Tibial artery (tissue), 4 donors: ENCODE measurements at places on chromosomes 4 and X.

GRCh38 chr4:54941994-54942552 lies 183.3 kb downstream of the KDR start:
- DNase-seq = no peak

- DNase-seq = no peak
Measured at GRCh38 chr4:173827707-173828106, 297.7 kb upstream of the HAND2 start.

GRCh38 chr4:133131829-133132460 lies 17.1 kb upstream of the PCDH10 start:
- DNase-seq = no peak

GRCh38 chrX:57964975-57965374 lies 54.7 kb upstream of the ZXDA start:
- DNase-seq = no peak

- no peak for DNase-seq
Measured at GRCh38 chr4:169202145-169202699, 68.5 kb downstream of the SH3RF1 start.
